ENCODE measurements at places on chromosomes 13 and 19. TPM values are rescaled to one million over a fixed set of nuclear protein-coding genes. Genes with fewer than 3 reads are reported as not detected.
A peak's percentile ranks its signal among the peaks of the same experiment; 100 is the strongest.

DNA sequence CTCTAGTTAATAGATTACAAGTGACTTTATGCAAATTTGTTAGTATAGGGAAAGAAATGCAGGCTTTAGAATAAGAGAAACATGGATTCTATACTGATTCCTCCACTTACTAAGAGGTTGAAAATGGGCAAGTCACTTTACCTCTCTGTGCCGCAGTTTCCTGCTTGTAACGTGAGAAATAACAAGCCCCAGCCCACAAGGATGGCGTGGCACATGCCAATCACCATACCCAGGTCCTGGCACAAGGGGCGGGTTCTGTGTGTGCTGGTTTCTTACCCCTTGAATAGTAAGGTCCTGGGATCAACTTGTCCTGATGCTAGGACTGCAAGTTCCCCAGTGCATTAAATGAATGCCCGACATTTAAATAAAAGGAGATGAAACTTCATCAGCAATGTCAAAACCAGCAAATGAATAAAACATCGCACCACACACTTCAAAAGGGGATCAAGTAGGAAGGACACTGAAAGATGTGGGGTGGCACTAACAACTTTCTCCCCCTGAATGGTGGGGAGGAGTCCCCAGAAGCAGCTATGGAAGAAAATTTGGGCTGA is 7.9 kb upstream of the SIGLEC9 start:
- no peak overlapping the region for H3K27ac ChIP-seq
- no peaks in the 10 kb centered on the region for H3K36me3 ChIP-seq
- DNase-seq: no peak
- H3K27me3 ChIP-seq: no peaks in the 10 kb centered on the region

Gene ERICH4
- total RNA-seq: not detected

Gene UGGT2
- total RNA-seq: 21.7 TPM

DNA sequence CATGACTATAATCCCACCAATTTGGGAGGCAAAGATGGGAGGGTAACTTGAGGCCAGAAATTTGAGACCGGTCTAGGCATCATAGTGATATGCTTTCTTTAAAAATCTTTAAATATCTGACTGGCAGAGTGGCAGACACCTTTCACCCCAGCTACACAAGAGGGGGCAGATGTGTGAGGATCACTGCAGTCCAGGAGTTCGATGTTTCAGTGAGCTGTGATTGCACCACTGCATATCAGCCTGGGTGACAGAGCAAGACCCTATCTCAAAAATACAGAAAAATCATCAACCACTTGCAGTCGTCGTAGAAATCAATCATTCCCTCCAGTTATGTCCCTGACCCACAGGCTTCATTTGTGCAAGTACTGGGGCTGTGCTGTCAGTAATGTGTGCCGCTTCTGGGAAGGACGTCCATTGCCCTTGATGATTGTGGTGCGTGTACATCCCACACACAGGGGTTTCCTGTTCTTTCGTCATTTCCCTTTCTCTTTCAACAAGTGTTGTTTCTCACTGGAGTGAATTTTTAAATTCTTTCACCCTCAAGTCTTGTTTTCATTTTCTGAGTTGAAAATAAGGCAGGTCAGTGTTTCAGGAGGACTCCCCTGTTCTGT is 1.4 kb downstream of the LGALS14 start:
- H3K36me3 ChIP-seq: no peaks in the 10 kb centered on the region
- no peak overlapping the region for H3K27ac ChIP-seq
- H3K4me3 ChIP-seq: no peak overlapping the region
- H3K27me3 ChIP-seq: no peaks in the 10 kb centered on the region

DNA sequence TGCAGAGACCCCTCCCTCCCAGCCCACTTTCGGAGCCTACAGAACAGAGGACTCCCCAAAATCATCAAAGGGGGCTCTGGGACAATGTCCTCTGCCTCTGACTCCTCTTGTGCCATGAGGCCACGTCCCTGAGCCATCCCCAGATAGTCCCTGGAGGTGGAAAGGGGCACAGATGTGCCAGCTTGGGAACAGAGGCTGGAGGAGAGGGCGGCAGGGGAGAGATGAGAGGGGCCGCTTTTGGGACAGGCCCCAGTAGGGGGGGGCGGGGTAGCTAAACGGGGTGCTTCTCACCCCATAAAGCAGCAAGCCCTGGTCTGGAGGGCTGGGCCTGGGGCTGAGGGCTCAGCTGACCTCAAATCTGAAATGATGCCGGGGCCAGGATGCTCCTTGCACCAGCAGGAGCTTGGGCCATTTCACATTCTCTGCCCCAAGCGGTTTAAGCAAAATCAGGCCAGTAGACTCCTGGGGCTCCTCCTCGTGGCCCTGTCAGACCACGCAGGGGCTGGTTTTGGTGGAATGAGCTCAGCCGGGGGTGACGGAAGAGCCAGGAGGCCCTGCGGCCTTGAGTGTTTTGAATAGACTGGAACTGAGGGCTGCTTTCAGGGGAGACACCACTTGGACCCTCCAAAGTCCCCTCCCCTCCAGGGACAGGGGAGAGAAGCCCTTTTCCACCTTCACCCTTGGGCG is 27.1 kb downstream of the ONECUT3 start:
- peaks cover 83% of the 10 kb centered on the region for H3K27me3 ChIP-seq
- no peak overlapping the region for H3K27ac ChIP-seq
- no peak overlapping the region for H3K4me3 ChIP-seq

DNA sequence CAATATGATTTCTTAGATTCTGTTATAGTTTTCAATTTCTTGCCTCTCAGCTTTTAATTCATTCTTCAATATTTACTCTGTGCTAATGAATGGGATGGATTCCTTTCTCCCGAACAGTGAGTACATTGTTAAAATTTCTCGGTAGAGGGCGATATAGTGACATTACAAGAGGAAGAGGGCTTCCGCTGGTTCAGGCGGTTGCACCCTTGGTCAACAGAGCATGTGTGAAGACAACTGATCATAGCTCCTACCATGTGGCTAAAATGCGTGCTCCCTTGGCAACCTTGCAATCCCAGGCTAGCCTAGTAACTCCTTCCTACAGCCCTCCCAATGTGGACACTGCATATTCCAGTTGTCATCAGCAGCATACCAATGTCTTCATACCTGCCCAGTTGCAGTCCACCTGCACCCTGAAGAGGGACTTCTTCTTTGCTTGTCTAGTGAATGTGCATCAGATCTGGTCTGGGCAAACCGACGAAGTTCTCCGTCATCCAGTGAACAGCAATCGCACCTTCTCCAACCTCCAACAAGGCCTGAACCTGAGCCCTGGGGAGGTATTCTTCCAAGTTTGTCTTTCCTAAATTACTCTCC is 653.0 kb upstream of the GPC6 start:
- H3K36me3 ChIP-seq: no peaks in the 10 kb centered on the region
- H3K27ac ChIP-seq: no peak overlapping the region
- no peak overlapping the region for H3K4me3 ChIP-seq
- H3K27me3 ChIP-seq: no peaks in the 10 kb centered on the region
- no peaks in the 10 kb centered on the region for H3K4me1 ChIP-seq
- DNase-seq: no peak

DNA sequence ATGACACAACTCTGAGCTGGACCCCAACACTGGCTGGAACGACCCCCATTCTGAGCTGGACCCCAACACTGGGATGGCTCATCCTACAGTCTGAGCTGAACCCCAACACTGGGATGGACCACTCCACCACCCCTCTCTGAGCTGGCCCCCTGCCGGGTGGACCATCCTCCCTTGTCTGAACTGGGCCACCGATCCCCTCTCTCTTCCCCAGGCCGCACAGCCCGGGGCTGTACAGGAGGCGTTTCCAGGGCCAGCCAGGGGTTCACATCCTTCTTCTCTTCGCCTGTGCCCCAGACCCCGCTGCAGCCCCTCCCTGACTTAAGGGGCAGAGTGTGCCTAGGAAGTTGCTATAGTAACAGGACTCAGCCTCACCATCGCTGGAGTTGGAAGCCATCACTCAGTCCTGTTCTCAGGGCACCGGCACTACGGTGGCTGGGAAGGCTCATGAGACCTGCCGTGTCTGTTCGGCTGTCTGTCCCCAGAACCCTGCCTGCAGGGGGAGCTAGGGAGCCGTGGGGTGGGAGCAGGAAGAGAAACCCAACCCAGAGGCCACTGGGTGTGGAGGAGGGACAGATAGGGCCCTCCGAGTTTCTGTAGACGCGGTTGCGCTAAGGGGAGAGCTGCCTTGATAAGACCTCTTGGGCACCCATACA is 3.7 kb downstream of the PRKACA start:
- peaks cover 44% of the 10 kb centered on the region for H3K4me1 ChIP-seq
- H3K4me3 ChIP-seq: no peak overlapping the region
- no peaks in the 10 kb centered on the region for H3K27me3 ChIP-seq
- DNase-seq: peak; percentile 76
- peak overlapping the region; percentile 80 for H3K27ac ChIP-seq

- DNase-seq: peak; percentile 90
- peaks cover 18% of the 10 kb centered on the region for H3K36me3 ChIP-seq
- peak overlapping the region; percentile 98 for H3K27ac ChIP-seq
- peak overlapping the region; percentile 97 for H3K4me3 ChIP-seq
- H3K27me3 ChIP-seq: no peaks in the 10 kb centered on the region
- peaks cover 22% of the 10 kb centered on the region for H3K4me1 ChIP-seq
Observed at GRCh38 chr19:1028062-1028926, 1.9 kb downstream of the CNN2 start.

Gene CD22
- 15.8 TPM for total RNA-seq

Gene YJU2
- 18.9 TPM for total RNA-seq

Gene TUBB4A
- total RNA-seq: 0.58 TPM

DNA sequence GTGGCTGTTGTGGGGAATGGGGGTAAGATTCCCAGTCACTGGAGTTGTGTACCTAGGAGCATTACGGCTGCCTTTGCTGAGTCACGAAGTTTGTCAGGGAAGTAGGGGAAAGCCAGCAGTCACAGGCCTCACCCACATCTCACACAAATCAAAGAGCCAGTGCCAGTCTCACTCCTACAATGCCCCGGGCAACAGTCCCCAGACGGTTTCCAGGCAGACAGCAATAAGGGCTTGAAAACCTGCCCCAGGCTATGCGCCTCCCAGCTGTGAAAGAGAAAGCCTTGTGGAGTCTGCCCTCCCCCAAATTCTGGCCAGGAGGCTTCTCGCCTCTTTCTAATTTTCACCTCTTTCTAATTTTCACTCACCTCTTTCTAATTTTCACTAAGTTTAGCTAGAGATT is 142.3 kb upstream of the EDNRB start:
- no peaks in the 10 kb centered on the region for H3K27me3 ChIP-seq
- DNase-seq: no peak
- no peaks in the 10 kb centered on the region for H3K36me3 ChIP-seq
- no peaks in the 10 kb centered on the region for H3K4me1 ChIP-seq

Gene HS6ST3
- total RNA-seq: not detected

DNA sequence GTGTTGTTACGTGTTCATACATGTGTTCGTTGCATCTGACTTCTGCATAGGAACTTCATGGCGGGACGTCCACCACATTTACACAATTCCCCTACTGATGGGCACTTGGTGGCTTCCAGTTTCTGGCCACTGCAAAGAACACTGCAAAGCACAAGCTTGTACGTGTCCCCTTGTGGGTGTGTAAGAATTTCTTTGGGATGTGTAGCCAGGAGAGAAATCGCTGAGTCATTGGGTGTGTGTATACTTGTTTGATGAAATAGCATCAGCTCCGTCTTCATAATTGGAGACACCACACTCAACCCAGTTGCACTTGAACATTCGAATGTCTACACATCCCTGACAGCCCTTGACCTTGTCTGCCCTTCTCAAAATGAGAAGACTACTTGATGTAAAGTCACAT is 19.2 kb downstream of the KLK5 start:
- peaks cover 24% of the 10 kb centered on the region for H3K27me3 ChIP-seq
- DNase-seq: no peak
- H3K4me3 ChIP-seq: no peak overlapping the region
- no peak overlapping the region for H3K27ac ChIP-seq

Gene CPAMD8
- 50.9 TPM for total RNA-seq

Gene PRTN3
- not detected for total RNA-seq

Gene HIPK4
- total RNA-seq: 0.64 TPM

Gene ZNF681
- 1.9 TPM for total RNA-seq

Gene SLC25A41
- total RNA-seq: not detected

DNA sequence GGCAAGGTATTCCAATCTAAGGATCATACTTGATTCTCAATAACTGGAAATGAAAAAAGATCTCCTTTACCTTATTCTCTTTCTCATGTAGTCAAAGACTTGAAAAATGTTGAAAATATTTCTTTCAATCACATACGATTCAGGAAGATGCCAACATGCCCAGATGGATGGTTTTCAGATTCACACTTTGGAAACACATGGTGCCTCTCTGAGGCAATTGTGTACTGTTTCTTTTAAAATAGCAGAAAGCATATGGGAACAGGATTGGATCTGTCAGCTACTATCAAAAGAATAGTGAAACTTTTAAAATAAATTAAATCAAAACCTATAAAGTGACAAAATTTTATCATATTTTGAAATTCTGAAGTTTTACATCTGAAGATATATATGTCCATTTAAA is 222.4 kb downstream of the SPRY2 start:
- no peaks in the 10 kb centered on the region for H3K27me3 ChIP-seq
- H3K4me3 ChIP-seq: no peak overlapping the region
- no peaks in the 10 kb centered on the region for H3K4me1 ChIP-seq
- H3K36me3 ChIP-seq: no peaks in the 10 kb centered on the region
- DNase-seq: no peak

All from upper lobe of right lung (tissue), 1 donor.